NCI-H226 (cell line): ENCODE measurements at places on chromosomes 11 and 22.

GRCh38 chr11:131572423-131572822 lies 202.0 kb downstream of the NTM start:
- no peak for DNase-seq

DNA sequence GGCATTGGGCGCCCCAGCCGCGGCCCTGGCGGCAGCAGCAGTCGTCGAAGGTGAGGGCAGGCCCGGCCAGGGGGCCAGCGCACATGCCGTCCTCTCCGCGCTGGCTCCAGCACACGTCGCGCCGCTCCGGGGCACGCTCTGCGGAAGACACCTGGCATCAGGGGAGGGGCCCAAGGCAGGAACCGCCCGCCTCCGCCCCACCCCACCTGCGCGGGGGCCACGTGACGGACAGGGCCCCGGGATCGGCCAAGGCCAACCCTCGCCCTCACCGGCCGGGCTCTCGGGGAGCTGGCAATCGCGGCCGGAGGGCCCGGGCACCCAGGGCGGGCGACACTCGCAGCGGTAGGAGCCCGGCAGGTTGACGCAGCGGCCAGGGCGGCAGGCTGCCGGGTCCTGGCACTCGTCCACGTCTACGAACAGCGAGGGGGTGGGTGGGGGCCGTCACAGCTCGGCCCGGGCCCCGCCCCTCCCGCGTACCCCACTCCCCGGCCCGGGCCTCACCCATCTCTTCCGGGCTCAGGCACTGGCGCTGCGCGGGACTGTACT lies 14.9 kb downstream of the SCYL1 start:
- DNase-seq: no peak

DNA sequence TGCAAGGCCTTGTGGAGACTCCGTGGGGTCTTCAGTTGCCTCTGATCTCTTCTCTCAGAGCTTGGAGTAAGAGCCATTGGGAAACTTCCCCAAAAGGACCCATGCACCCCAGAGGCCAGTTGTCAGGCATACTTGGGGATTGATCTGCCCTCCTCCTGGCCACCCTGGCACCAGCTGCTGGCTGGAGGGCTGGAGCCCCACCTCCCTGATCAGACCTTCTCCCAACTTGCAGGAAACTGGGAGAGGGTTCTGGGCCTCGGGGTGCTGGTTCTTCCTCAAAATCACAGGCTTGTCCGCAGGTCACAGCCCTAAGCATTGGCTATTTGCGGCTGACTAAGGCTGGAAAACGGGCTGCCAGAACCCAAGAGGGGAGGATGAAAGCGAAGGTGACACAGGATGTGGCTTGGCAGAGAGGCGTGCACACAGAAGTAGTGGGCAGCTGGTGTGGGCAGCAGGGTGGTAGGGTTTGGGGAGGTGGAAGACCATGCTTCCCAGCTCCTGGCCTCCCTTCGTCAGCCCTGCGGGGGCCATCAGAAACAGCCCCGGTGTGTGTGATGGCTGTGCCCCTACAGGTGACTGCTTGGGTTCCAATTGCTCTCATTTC lies 1.3 kb upstream of the DGKZ start:
- no peak for DNase-seq

DNA sequence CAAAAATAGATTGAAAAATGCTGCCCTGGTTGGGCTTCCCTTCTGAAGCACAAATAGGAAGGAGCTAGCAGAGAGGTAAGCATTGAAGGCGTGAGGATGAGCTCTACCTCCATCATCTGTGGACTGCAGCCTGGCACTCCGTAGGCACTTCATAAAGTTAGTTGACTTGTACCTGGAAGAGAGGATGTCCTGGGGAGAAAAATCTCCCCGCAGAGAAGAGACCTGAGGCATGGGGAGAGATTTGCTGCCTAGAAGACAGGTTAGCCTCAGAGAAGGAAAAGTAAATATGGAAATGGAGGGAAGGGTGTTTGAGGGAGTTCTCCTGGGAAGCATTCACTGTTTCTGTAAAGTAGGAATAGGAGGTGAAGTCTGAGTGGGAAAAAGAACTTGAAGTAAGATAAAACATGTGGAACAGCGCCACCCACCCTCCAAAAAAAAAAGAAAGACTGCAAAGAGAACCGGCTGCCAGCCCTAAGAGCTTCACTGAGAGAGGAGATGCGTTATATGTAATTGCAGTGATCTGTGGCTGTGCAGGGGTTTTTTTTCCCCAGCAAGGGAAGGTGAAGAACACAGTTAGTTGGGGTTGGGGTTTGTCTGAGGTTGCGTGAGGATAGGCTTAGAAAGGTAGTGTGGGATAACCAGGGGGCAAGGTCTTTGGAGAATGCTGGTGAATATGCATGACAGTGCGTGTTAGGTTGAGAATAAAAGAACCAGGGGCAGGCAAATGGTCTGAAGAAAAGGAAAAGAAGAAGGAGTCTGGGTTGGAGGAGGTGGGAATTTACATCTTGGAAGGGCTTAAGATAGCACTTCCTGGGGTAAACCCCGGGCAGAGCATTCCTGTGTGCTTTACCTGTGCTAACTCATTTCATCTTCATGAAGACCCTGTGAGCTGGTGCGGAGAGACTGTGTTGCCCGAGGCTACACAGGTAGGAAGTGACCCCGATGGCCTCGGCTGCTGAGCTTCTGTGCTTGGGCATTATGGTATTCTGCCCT lies 16.0 kb downstream of the TNRC6B start:
- no peak for DNase-seq

DNA sequence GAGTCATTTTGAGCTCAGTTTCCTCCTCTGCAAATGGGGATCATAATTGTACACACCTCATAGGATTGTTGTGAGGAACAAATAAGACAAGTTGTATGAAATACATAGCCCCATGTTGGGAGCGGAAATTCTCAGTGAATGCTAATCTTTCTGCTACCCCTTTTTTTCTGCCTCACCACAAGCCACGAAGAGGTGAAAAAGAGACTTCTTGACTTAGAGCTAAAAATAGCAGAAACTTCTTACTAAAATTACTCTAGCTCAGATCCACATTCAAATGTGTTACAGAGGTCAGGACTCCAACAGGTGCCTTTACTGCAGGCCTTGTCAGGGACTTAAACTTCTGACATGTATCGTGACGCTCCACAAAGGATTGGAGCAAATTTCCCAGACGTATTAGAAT lies 128.5 kb downstream of the MIAT start:
- no peak for DNase-seq

DNA sequence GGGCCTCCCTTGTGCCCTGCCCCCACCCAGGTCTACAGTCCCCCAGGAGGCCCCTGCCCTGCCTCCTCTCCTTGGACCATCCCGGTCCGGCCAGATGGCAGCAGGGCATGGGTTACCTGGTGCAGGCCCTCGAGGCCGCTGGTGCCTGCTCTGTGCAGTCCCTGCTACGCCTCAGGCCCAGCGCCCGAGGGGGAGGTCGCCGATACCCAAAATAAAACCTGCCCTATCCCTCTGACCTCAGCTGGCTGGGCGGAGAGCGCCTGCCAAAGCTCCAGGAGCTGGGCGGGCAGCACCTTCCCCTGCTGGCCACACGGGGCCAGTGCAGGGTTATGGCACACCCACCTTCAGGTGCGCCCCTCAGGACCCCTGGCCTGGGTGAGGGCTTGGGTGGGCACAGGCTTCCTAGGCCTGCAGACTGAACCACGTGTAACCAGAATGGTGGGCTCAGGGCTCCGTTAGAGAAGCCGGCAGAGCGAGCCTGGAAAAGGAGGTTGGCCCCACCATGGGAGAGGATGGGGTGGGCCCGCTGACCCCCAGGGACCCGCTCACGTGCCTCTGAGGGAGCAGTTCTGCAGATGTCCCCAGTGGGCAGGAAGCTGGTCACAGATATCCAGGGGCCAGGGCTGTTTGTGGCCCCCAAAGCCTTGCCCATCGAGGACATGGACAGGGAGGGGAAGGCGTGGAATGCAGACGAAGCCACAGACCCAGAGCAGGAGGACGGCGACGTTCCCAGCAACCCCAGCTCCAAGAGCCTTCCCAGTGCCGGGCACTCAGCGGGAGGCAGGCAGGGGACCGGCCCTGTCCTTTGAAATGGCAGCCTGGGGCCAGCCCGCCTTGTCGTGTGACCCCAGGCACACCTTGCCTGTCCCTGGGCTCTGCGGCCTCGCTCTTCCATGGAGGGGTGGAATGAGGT lies 1.7 kb upstream of the TNNT3 start:
- no peak for DNase-seq

DNA sequence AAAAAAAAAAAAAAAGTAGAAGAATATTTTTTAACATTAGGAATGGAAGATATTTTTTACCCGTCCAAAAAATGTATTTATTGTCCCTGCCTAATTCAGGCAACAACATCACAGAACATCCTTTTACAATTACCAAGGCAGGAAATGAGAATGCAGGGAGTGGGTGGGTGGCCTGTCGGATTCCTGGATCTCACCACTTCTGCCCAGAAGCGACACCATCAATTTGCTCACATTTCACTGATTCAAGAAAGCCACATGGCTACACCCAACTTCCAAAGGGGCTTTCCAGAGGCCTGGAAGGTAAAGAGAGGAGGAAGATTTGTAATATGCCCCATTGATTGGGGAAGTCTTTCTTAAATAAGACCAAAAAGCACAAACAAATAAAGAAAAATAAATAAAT lies 93.8 kb upstream of the CLPB start:
- no peak for DNase-seq

GRCh38 chr11:70510571-70510970 lies 112.2 kb downstream of the CTTN start:
- DNase-seq: no peak

GRCh38 chr11:133381761-133382130 lies 150.6 kb downstream of the OPCML start:
- no peak for DNase-seq

DNA sequence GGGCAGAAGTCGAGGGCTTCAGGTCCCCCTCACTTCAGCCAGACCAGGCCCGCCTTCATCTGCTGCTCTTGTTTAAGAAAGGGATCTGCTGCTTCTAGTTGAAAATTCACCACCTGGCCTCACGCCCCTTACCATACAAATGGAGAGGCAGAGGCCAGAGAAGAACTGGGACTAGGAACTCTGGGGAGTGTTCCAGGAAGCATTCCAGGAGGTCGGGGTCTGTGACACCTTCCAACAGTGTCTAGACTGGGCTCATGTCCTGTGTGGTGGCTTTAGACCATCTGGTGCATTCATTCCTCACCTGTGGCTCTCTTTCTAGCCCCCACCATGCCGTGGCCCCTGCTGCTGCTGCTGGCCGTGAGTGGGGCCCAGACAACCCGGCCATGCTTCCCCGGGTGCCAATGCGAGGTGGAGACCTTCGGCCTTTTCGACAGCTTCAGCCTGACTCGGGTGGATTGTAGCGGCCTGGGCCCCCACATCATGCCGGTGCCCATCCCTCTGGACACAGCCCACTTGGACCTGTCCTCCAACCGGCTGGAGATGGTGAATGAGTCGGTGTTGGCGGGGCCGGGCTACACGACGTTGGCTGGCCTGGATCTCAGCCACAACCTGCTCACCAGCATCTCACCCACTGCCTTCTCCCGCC lies 12.3 kb downstream of the TSKU start:
- DNase-seq: no peak

DNA sequence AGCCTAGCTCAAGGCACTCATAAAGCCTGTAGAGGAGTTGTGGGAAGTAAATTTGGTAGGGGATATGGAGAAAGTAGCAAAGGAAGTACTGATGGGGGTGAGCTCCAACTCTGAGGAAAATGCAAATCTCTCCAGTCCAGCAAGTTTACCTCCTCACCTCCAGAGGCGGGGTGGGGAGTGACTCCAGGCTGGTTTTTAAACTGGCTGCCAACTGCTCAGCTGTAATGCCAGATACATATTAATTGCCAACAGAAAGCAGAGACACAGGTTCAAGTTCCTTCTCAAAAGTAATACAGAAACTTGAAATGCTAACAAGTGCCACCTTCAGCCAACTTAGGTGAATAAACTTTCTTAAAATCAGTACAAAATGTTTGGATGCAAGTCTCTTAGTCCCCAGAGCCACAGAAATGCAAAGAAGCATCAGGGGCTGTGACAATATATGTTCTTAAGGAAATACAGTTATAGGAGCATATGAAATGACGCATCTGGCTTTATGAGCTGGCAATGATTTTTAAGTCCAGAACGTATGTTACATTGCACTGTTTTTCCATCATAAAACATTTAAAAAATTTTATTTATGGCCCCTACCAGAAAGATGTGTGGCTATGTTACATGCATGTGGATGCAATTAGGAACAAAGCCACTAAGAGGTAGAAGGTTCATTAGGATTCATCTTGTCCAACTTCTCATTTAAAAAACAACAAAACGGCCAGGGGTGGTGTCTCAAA lies 436.4 kb upstream of the CCDC90B start:
- DNase-seq: no peak

GRCh38 chr22:29130476-29130875 lies 57.6 kb downstream of the KREMEN1 start:
- no peak for DNase-seq

DNA sequence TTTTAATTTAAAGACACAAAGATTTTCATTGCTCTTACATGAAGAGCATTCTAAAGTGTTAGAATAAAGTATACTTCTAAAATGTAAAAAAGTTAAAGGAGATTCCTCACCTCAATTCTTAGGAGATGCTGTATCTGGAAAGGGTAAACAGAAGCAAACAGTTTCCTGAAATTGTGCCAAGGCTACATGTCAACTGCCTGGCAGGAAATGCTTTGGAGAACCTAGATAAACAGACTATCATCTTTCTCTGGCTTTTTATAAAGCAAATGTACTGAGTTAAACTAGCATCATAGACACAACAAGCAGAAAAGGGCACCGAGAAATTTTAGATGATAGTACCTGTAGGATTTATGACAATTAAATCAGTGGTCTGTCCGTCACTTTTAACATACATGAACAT lies 24.7 kb upstream of the AKIP1 start:
- no peak for DNase-seq

GRCh38 chr11:99160447-99160846 lies 139.7 kb downstream of the CNTN5 start:
- DNase-seq: no peak

DNA sequence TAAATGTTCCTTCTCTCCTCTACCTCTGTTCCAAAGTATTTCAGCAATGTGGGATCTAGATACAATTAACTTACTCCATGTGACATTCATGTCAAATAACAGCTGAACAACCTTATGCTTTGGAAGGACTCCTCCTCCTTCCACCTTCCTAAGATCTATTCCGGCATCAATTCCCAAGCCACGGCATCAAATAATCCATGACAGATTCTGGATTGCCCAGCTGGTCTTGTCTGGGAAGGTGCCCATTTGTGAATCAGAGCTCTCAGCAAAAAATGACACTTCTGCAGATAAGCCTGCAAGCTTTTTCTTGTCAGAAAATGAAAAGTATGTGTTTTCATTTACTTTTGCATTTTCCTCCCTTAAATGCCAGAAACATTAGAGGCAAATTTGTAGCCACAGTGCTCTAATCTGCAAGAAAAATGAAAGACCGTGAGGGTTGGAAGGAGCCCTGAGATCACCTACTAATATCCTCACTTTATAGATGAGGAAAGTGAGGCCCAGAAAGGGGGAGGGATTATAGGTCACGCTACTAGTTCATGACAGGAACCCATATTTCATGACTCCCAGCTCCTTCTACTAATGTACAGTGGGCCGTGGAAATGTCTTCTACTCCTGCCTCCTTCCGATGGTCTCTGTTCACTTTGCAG lies 124.0 kb downstream of the ME3 start:
- DNase-seq: peak; percentile 34

DNA sequence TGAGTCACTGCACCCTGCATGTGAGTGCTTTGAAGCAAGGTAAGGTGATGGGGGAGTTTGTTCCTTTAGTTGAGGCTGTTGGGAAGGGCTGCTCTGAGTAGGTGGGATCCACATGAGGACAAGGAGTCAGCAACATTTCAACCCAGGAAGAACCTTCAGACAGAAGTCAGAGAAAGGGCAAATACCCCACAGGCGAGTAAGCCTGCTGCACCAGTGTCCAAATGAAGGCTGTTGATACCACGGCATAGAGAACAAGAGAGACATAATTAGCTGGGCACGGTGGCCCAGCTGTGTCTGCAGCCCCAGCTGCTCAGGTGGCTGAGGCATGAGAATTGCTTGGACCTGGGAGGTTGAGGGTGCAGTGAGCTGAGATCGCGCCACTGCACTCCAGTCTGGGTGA lies 54.3 kb upstream of the CLMP start:
- no peak for DNase-seq
